ENCODE measurements at places on chromosomes 7 and 10.

GRCh38 chr10:127836176-127836575 lies 56.6 kb downstream of the CLRN3 start:
- DNase-seq = no peak

- no peak for DNase-seq
Measured at GRCh38 chr7:91083855-91084644, 180.2 kb upstream of the FZD1 start.

GRCh38 chr10:97333601-97334369 lies 744 bp downstream of the FRAT2 start:
- DNase-seq = no peak

DNA sequence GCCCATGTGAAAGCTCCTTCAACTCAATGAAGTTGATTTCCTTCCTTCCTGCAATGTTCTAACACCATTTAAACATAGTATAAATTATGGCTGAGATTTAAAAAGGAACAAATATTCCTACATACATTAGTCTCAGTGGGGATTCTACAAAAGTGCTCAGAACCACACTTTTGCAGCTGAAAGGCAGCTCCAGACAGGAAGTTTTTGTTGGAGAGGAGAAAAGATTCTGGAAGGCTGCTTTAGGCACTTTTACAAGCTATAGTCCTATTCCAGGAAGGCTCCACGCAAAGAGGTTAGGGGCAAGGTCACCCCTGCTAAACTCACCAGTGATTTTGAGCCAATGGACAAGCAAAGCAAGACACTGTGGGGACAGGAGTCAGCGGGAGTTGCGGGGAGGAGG lies 179.2 kb upstream of the CDCA7L start:
- no peak for DNase-seq

DNA sequence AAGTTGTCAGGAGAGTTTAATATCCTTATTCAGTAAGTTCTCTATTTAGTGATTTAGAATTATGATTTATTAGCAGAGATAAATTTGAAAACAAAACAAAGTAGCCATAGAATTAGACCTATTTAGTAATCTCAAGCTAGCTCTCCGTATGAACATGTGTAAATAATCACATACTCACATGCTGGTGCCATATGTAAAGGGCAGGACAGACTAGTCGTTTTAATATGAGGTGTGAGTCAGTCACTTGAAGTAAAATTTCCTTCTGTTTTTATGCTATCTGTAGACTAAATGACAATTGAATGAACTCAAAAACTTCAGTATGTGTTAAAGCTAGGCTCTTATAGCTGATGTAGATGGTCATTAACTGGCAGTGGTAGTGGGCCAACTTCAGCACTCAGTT lies 67.1 kb downstream of the WAC start:
- DNase-seq = no peak

GRCh38 chr7:98569691-98570337 lies 47.3 kb upstream of the NPTX2 start:
- DNase-seq = no peak

DNA sequence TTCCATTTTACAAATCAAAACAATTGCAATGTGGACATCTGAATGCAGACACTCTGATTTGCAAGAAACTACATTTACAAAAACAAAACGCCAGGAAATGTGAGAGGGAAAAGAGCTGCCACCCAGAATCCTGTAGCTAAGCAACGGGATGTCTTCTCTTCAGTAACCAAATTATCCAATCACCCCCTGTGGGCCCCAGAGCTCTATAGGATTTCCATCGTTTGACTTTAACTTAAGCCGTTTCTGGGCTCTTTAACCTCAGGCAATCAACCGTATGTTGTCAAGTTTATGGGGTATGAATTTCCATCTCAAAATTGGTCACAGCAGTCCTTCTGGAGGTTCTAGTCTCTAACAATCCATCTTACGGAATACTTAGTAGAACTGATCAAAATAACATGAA lies 240.5 kb downstream of the ETV1 start:
- no peak for DNase-seq

GRCh38 chr7:13851736-13852135 lies 137.7 kb downstream of the ETV1 start:
- no peak for DNase-seq

DNA sequence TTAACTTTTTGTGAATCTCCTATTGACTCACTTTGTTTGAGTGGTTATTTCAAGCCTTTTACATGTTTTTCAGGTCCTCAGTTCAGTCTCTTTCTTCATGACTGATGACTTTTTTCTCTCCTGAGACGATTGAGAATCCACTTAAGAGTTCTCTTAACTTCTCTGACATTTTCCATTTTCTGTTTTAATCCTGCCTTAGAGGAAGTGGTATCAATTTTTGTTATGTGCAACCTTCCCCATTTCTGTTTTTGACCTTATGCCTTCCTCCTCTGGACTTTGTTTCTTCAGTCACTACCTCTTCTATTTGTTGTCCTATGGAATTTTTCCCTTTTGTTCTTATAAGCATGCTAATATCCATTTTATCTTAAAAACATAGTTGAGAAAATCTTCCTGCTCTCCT lies 2.4 kb downstream of the PSMC2 start:
- DNase-seq = no peak

DNA sequence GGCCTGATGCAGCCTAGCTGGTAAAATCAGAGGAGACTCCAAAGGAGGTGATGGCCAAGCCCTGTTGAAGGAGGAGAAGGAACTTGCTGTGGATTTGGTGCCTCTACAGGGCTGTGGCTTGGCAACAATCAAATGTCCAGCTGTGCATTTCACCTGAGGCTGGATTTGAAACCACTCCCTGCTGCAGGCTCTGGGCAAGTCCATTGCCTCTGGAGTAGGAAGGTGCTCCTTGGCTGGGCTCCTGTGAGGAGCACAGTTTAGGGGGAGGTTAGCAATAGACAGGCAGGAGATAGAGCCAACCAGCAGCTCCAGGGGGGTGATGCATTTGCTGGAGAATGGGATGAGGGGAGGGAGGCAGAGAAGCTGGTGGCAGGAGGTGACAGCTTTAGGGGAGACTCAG lies 26.5 kb downstream of the CDH23 start:
- no peak for DNase-seq

- DNase-seq = no peak
Measured at GRCh38 chr7:20642166-20642565, 26.7 kb downstream of the ABCB5 start.

All from coronary artery (tissue), 2 donors.